Lung microvascular endothelial cell (primary cell): ENCODE measurements at places on chromosomes 6 and 20. TPM values are rescaled to one million over a fixed set of nuclear protein-coding genes. Genes with fewer than 3 reads are reported as not detected.

SPATS1 gene
- total RNA-seq: not detected in 2 replicates

VNN1 gene
- total RNA-seq: under 0.01 TPM in 1 of 2 replicates, not detected in the other

APOBEC2 gene
- not detected in 2 replicates for total RNA-seq

TRIM31 gene
- total RNA-seq: not detected in 2 replicates

ACTL10 gene
- 1.3 and 1.6 TPM in 2 replicates for total RNA-seq

MAFB gene
- total RNA-seq: 1.3 and 3.0 TPM in 2 replicates

- peak; percentile 98 for DNase-seq
Measured at GRCh38 chr20:49724408-49725223, 10.9 kb upstream of the B4GALT5 start.

GRCh38 chr6:144588697-144589325 lies 303.7 kb downstream of the UTRN start:
- no peak for DNase-seq

GRCh38 chr6:38302081-38302480 lies 337.6 kb downstream of the BTBD9 start:
- no peak for DNase-seq

- DNase-seq: no peak
Measured at GRCh38 chr6:12134991-12135390, 122.9 kb downstream of the HIVEP1 start.

DNA sequence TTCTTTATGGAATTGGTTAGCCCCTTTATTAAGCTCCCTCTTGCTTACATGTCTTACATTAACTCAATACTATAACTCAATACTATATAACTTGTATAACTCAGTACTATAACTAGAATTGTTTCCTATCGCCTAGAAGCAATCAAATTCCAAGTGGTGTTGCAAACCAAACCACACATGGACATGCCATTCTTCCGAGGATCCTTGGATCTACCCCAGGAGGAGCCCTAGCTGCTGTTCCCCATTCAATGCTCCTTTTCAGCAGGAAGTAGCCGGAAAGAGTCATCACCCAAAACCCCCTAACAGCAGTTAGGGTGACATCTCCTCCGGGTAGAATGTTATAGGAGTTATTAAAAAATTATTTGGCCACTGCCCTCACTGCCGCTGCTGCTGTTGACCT lies 40.5 kb downstream of the PLN start:
- no peak for DNase-seq

DNA sequence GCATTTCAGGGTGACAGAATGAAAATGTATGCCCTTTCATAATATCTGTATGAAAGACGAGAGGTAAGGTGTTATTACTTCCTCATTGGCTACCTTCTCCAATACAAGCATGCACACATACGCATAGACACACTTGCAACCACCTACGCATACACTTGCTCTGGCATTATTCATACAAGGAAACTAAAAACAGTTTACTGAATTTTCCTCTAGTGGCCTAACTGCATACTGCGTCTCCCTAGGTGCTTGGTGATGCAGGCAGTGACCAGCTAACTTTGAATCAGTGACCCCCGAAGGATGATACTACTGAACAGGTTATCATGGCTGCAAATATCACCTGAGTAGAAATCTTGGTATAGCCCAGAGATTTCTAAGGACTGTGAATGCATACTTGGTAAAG lies 593.1 kb downstream of the PKHD1 start:
- DNase-seq: no peak

DNA sequence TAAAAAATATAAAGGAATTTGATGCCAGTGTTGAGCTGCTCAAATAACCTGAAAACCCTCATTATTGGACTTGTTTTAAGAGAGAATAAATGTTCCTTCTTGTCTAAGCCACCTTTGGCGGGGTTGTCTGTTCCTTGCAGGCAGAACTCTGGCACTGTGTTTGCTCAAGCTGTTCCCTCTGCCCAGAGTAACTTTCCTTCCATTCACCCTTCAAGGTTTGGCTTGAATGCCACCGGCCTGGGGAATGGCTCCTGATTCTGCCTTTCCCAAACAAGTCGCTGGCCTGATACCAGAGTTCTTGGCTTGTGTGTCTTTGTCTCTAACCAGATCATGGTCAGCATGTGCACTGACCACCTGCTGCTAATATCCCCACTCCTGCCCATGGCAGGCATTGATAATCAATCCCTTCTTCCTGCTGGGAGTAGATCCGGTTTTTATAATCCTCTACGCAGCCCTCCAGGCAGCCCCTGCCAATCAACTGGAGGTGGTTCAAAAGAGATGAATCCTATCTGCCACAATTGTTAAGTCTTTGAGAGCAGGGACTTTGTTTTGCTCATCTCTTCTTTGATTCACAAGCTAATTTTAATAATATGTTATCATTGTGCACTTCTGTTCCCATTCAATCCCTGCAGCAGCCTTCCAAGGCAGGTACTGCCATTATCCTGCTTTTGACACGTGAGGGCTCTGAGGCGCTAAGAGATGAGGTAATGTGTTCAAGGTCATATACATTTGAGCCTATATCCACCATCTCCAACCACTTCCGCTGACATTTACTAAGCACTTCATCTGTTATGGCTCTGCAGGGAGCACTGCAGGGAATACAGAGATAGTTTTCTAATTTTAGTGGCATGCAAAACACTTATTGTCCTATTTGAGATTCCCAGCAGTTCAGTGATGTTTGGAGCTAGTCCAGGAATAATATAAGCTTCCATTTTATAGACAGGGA lies 3.1 kb upstream of the CCM2L start:
- DNase-seq: no peak

GRCh38 chr6:151154418-151154817 lies 85.3 kb upstream of the AKAP12 start:
- peak; percentile 24 for DNase-seq
